Left hindlimb (tissue), 1 donor: ENCODE measurements at places on chromosomes 6 and 20.

- no peak for DNase-seq
Observed at GRCh38 chr20:8432435-8433148, 300.5 kb downstream of the PLCB1 start.

- no peak for DNase-seq
Observed at GRCh38 chr6:34447910-34448309, 18.0 kb upstream of the PACSIN1 start.

GRCh38 chr20:19929481-19930145 lies 87.5 kb upstream of the NAA20 start:
- DNase-seq: no peak

DNA sequence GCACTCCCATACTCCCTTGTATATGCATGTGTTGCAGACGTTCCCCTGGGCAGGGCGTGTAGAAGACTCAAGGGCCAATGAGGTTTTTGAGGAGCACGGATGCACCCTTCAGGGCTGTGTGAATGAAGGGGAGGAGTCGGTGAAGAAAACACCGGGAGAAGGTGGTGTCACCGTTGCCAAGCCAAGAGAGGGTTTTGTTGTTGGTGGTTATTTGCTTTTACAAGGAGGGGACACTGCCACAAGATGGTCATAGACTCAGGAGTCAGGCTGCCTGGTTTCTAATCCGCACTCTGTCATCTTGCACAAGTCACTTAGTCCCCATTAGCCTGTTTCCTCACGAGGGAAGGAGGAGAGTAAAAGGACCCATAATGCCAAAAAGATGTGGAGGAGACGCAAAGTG lies 124.0 kb downstream of the PXDC1 start:
- no peak for DNase-seq

GRCh38 chr6:2596222-2596621 lies 154.5 kb downstream of the MYLK4 start:
- DNase-seq: no peak

DNA sequence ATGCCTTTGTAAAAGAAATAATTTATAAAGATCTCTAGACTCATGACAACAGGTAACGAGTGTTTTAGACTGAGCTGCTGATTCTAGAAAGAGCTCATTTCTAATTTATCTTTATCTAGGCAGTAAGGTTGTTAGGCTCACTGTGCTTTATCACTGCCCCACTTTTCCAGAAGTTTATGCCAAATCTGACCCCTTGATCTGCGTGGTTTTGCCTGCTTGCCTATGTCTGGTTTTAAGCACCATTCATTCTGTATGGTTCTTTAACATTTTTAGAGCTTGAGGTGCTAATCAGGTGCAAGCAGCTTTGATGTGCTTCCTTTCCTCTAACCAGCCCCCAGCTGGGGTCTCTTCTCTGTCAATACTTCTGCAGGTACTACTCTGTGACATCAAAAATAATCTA lies 49.7 kb upstream of the GCLC start:
- DNase-seq: no peak

DNA sequence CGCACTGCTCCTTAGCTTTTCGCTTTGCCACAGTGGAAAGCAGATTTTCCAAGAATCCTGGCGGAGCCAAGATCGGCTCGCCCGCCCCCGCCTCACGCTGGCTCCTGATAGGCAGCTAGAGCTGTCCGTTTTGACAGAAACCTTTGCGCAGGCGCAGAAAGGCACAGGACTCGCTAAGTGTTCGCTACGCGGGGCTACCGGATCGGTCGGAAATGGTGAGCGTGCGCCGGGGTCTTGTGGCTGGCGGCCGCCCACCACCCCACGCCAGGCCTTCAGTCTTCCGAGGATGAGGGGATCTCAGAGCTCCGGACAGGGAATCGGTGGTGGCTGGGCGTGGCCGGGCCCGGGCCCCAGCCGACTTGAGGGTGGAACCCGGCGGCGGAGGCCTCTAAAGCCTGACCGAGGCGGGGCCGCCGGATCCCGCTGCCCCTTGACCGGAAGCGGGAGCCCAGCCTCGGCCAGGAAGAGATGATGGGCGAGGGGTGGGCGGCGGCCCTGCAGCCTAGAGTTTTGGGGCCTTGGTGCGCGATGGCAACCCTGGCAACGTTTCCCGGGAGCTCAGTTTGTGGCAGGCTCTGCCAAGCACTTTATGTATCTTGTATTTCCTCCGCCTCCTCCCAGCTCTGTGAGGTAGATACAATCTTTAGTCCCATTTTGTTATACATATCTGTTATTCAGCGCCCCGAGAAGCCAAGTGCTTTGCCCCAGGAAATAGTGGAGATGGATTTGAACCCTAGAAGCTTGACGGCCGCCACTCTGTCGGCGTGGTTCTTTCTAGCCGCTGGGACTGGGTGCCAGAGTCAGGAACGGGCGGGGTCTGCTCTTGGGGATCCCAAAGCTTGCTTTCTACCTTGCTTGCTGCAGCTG lies at the start of gene DYNLRB1:
DYNLRB1 (plus strand) TSS at position 176 of the 867 bp plus-strand sequence; CDS start at position 213, 37 bp downstream.
- DNase-seq: peak; percentile 97

DNA sequence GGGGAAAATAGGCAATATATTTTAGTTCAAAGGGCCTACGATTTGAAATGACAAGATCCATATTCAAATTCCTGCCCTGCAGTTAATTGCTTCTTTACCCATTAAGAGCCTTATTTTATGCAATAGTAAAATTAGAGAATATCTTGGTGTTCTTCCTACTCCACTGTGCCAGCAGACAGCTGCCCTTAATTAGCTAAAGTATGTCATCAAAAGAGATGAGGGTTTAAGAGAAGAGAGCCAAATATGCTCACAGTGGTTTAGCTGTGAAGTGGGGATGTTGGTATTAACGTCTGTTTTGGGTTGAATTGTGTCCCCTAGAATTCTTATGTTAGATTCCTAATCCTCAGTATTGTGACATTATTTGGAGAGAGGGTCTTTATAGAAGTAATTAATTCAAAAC lies 148.1 kb downstream of the MOXD1 start:
- DNase-seq: no peak

GRCh38 chr6:116127771-116128493 lies 2.0 kb upstream of the COL10A1 start:
- DNase-seq: no peak

DNA sequence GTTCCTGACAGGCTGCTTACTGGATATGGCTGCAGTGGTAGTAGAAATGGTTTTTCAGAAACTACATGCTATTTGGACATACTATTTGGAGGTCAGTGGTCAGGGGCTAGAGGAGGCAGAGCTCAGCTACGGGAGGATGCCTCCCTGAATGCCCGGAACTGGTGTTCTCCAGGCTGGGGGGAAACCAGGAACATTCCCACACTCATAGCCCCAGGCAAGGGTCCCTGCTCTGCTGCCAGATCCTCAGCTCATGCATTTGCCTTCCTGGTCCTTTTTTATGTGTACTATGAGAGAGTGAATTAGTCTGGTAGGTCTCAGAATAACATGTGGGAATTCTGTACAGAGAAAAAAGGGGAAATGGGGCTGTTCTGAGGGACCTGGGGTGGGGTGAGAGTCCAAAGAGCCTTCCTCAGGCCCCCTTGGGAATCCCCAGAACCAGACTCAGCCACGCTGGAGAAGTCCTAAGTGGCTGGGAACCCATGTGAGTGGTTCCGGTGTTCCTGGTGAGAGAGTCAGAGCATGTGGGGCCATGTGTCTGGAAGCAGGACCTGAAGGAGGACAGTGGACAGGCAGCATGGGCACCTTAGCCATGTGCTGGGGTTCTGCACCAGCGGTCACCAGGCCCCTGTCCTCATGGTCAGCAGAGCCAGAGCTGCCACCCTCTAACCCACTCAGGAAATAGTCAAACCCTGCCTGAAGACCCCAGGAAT lies 58.0 kb upstream of the MYL9 start:
- no peak for DNase-seq

DNA sequence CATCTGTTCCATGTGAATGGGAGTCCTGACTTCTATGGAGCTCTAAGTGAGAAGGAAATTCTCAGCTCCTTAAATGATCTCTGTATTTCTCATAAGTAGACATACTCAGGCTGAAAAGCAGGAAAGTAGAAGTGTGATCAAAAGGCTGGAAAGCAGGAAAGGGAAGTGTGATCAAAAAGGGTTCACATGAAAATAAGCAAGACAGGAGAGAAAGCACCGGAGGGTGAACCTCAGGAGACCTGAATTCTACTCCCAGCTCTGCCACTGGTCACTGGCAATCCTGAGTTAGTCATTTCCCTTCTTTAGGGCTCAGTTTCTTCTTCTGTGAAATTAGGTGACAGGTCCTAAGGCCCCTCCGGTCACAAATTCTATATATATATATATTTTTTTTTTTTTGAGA lies 55.5 kb upstream of the TRERF1 start:
- DNase-seq: no peak

DNA sequence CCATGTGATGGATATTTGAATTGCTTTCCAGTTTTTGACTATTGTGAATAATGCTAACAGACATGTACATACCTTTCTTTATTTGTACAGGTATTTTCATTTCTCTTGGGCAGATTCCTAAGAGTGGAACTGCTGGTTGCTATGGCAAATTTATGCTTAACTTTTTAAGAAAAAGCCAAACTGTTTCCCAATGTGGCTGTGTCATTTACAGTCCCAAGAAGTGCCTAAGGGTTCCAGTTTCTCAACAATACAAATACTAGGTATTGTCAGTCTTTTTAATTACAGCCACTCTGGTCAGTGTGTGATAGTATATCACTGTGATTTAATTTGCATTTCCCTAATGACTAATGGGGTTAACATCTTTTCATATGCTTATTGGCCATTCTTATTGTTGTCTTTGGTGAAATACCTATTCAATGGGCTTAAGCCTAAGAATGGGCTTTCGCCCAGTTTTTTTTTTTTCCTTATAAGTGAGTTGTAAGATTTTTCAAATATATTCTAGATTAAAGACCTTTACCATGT lies 10.3 kb downstream of the REPS1 start:
- DNase-seq: no peak

DNA sequence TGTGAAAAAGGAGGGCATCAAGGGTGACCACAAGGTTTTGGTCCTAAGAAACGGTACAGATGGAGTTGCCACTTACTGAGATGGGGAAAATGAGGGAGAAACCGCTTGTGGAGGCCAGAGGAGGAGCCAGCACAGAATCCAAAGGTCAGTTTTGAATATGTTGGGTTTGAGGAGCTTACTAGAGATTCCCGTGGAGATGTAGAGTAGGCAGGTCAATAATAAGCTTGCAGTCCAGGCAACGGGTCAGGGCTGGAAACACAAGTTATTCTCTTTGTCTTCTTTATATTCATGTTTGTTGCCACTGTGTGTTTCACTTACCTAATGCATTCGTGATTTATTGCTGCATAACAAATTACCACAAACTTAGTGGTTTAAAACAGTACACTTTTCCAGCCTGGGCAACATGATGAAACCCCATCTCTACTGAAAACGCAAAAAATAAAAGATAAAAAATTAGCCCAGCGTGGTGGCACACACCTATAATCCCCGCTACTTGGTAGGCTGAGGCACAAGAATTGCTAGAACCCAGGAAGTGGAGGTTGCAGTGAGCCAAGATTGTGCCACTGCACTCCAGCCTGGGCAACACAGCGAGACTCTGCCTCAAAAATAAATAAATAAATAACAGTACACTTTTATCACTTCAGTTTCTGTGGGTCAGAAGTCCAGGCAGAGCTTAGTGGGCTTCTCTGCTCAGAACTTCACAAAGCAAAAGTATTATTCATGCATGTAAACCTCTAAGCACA lies 2.7 kb upstream of the BTN3A2 start:
- DNase-seq: no peak

DNA sequence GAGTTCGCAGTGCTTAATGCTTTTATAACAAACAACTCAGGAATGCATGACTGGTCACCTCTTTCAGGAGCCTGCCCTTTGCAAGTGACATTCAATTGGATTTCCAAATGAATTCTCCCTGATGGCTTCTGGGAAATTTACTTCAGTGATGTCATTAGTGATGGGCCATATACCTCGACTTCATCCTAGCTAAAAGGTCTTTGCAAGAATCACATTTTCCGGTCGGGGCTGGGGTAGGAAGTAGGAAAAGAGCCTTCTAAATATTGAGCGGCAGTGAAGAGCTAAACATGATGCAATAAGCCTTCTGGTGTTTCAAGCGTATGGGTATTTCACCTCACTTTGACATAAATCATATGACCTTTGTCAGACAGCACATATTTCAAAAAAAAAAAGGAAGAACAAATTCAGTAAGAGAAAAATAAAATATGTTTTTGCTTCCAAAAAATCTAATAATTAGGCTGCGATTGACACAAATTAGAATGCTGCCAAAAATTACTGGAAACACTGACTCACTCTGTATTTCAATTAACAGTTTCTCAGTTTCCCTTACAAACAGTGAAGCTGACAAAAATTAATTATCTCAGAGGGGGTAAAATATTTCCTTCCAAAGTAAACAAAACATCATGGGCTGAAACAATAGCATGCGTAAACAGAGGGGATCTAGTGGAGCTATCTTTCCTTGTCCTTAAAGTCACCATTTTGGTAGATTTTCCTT lies 39.8 kb downstream of the ADTRP start:
- DNase-seq: no peak

GRCh38 chr20:5947276-5947675 lies 3.1 kb downstream of the TRMT6 start:
- no peak for DNase-seq

GRCh38 chr6:139877828-139878405 lies 503.5 kb upstream of the CITED2 start:
- no peak for DNase-seq

DNA sequence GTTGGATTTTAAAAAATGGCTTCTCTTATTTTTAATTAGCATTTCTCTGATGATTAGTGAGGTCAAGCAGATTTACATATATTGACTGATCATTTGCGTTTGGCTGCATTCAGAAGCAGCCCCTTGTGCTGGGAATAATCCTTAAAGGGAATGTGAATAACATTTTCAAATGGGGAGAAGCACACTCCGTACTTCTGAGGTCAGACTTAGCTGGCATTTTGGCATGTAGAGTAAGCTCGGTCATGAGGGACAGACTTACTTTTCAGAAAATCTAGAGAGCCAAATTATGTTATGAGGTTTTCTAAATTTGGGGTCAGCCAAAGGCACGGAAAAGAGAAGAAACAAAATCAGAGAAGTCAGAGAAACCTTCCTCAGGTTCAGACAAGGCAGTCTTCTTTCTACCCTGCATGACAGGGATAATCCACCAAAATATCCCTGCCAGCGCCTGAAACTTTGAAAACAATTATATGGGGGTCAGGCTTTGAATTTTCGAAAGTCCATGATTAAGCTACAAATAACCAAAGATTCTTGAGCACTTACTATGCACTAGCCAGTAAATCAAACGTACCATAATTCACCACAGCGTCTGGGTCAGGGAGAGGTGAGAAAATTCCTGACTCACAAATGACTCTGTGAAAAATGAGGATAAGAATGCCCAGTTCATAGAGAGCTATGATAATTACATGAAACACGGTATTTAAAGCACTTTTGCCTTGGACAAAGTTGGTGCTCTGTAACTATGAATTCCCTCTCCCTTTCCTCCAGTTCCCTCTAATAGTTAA lies 44.9 kb downstream of the ADAT2 start:
- DNase-seq: no peak

DNA sequence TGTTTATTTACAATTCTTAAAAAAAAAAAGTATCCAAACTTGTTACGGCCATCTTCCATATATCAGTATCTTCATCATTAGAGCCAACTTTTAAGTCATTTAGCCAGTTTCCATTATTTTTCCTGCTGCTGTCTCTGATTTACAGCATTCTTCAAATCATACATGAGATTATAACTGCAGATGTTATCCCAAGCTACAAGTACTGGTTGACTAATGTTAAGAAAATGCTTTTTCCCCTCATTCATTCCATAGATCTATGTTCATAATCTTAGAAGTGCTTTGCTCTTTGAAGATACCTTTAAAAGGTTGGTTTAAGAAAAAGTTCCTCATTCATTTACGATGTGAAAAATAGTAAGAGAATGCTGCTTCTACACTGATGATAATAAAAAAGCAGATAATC lies 158.7 kb downstream of the RNGTT start:
- DNase-seq: no peak

- no peak for DNase-seq
Observed at GRCh38 chr6:119026822-119027221, 51.6 kb downstream of the FAM184A start.

- DNase-seq: no peak
Observed at GRCh38 chr20:14751191-14751590, 413.8 kb upstream of the FLRT3 start.
